ENCODE measurements at places on chromosomes 16 and 17. TPM values are rescaled to one million over a fixed set of nuclear protein-coding genes. Genes with fewer than 3 reads are reported as not detected.

The HBA2 gene
- total RNA-seq: 1,427 TPM

The GUCY2D gene
- 0.39 TPM for total RNA-seq

The OR3A2 gene
- total RNA-seq: 0.66 TPM

The HOXB1 gene
- total RNA-seq: not detected

The NPW gene
- 0.20 TPM for total RNA-seq

The TBC1D3 gene
- not detected for total RNA-seq

The FBXW10B gene
- 0.69 TPM for total RNA-seq

The SPN gene
- total RNA-seq: 3.3 TPM

The CSH1 gene
- 18.1 TPM for total RNA-seq

The CAMKK1 gene
- 5.2 TPM for total RNA-seq

The PTRH2 gene
- 20.3 TPM for total RNA-seq

The NACA2 gene
- total RNA-seq: 0.28 TPM

The ABI3 gene
- 4.8 TPM for total RNA-seq

The CASKIN1 gene
- 10.4 TPM for total RNA-seq

The EFNB3 gene
- 39.9 TPM for total RNA-seq

The ZNF624 gene
- total RNA-seq: 15.9 TPM

The TAX1BP3 gene
- total RNA-seq: 26.4 TPM

The THAP11 gene
- total RNA-seq: 39.7 TPM

The SYNGR2 gene
- total RNA-seq: 21.9 TPM

The MT4 gene
- not detected for total RNA-seq

The HP gene
- 10.4 TPM for total RNA-seq

The LRRC3C gene
- total RNA-seq: not detected

The RNF43 gene
- total RNA-seq: 3.2 TPM

The EDC4 gene
- total RNA-seq: 40.8 TPM

The LRRC46 gene
- total RNA-seq: 3.4 TPM

The TSNAXIP1 gene
- 4.3 TPM for total RNA-seq

The PDIA2 gene
- 8.0 TPM for total RNA-seq

The RNU2-1 gene
- total RNA-seq: not detected

The DNAH9 gene
- 9.2 TPM for total RNA-seq

The PDE6G gene
- total RNA-seq: 3.7 TPM

The MYO15A gene
- total RNA-seq: 1.8 TPM

The TBC1D26 gene
- total RNA-seq: 0.20 TPM

The PHLPP2 gene
- total RNA-seq: 24.1 TPM

The CEP295NL gene
- 3.3 TPM for total RNA-seq

The OR1F1 gene
- total RNA-seq: 0.20 TPM

The HOXB2 gene
- total RNA-seq: 6.6 TPM

The CCL5 gene
- total RNA-seq: 0.83 TPM

The MSLN gene
- 0.83 TPM for total RNA-seq

The RCVRN gene
- total RNA-seq: 0.33 TPM

The NSRP1 gene
- 12.9 TPM for total RNA-seq

The PNMT gene
- 0.99 TPM for total RNA-seq

The CHST5 gene
- total RNA-seq: 0.89 TPM

The VPS35L gene
- 58.1 TPM for total RNA-seq

The ABCC11 gene
- total RNA-seq: 0.30 TPM
